MCF 10A (cell line): ENCODE measurements at places on chromosomes 6 and 20. TPM values are rescaled to one million over a fixed set of nuclear protein-coding genes. Genes with fewer than 3 reads are reported as not detected.

DNA sequence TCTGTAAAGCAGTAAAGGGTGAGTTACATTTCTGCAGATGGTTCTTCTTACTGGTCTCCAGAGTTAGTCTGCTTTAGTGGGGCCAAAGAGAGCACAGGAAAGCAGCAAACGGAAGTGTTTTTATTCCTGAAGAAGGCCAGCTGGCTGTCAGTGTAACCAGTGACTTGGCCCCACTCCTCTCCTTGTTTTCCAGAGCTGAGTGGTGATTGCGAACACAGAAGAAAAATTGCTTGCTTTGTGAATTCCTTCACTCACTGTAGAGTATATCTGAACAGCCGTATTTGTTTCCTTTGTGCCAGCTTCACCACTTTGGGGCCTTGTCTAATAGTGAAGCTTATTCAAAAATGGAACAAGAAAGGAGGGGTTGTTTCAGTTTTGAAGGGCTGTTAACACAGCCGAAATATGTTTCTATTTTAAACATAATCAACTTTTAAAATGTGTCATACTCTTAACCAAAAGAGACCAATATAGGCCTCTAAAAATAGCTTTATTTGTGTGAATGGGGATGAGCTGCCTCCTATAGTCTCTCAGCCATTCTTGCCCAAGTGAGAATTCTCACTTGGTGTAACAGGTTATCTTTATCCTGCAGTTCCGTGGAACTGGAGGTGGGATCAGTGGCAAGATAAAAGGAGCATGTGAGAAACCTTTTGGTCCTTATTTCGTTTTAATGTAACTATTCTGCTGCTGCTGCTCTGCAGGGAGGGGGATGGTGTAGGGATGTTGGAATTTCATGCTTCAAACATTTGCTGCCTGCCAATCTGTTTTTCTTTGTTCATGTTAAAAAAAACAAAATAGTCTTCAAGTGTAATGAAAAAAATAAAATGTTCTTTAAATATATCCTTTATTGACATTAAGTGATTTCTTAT, 37.8 kb downstream of the ZC2HC1B start:
- no peaks in the 10 kb centered on the region for H3K4me1 ChIP-seq
- no peak overlapping the region for H3K27ac ChIP-seq
- DNase-seq: no peak
- no peaks in the 10 kb centered on the region for H3K27me3 ChIP-seq
- no peaks in the 10 kb centered on the region for H3K36me3 ChIP-seq

DNA sequence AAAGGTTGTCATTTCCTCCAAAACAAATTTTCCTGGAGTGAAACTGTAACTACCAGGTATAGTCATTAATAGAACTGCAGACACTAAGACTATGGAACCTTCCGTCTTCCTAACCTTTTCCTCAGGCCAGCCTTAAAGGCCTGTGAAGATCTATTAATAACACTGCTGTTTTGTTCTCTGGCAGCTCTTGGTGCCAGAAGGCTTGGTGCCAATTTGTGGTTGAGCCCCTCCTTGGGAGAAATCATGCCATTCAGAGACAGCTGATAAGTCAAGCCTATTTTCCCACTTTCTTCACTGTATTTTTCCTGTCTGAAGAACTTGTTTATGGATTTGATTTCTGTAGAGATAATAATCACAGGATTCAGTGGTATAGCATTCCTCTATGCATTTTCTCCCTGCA, 64.8 kb downstream of the HCRTR2 start:
- H3K4me1 ChIP-seq: peaks cover 10% of the 10 kb centered on the region
- no peak overlapping the region for H3K4me3 ChIP-seq
- no peaks in the 10 kb centered on the region for H3K36me3 ChIP-seq
- no peaks in the 10 kb centered on the region for H3K27me3 ChIP-seq
- DNase-seq: peak; percentile 37
- no peak overlapping the region for H3K27ac ChIP-seq

SCAND1 gene
- total RNA-seq: 54.6 and 63.4 TPM in 2 replicates

GRCh38 chr6:155212616-155213380, 51.0 kb upstream of the CLDN20 start:
- no peak overlapping the region for H3K27ac ChIP-seq
- no peaks in the 10 kb centered on the region for H3K4me1 ChIP-seq
- no peak for DNase-seq

HLA-DQA2 gene
- total RNA-seq: not detected in 2 replicates

GRCh38 chr20:13402171-13402760, 181.2 kb downstream of the ISM1 start:
- no peak overlapping the region for H3K27ac ChIP-seq
- no peak overlapping the region for H3K4me3 ChIP-seq
- no peaks in the 10 kb centered on the region for H3K36me3 ChIP-seq
- no peaks in the 10 kb centered on the region for H3K27me3 ChIP-seq
- no peaks in the 10 kb centered on the region for H3K4me1 ChIP-seq

DNA sequence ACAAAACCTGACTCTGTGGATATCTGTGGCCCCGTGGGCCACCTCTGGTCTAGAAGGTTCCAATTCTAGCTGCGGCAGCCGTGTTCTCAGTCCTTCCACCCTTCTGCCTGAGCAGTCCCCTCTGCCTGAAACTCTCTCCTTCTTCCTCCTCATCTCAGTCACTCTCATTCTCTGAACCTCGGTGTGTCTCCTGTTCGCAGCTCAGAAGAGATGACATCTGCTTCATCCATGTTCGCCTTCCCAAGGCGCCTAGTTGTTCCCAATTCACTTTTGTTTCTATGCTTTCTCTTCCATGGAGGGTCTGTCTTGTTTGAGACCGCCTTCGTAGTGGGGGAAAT, 95.5 kb downstream of the CEBPB start:
- H3K36me3 ChIP-seq: no peaks in the 10 kb centered on the region
- no peak overlapping the region for H3K27ac ChIP-seq
- no peaks in the 10 kb centered on the region for H3K27me3 ChIP-seq
- H3K4me3 ChIP-seq: no peak overlapping the region
- H3K4me1 ChIP-seq: peaks cover 22% of the 10 kb centered on the region

GRCh38 chr6:93035756-93036155, 383.6 kb downstream of the EPHA7 start:
- no peak for DNase-seq
- H3K4me3 ChIP-seq: no peak overlapping the region
- no peaks in the 10 kb centered on the region for H3K36me3 ChIP-seq
- H3K4me1 ChIP-seq: no peaks in the 10 kb centered on the region

DNA sequence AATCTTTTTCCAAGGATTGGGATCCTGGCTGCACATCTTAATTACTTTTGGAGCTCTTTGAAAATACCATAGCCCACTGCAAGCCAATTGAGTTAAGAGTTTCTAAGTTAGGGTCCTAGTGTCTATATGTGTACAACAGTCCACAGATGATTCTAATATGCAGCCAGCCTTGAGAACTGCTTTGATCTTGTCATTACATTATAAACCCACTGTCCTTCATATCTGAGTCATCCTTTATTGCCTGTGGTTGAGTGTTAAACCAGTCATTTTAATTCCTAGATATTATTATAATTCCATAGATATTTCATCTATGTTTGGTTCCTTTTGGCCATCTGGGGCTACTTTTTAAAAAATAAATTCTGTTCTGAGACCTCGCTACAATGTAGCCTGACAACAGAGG, 24.1 kb downstream of the MCM8 start:
- no peaks in the 10 kb centered on the region for H3K4me1 ChIP-seq
- peaks cover 35% of the 10 kb centered on the region for H3K36me3 ChIP-seq
- H3K27me3 ChIP-seq: no peaks in the 10 kb centered on the region

DNA sequence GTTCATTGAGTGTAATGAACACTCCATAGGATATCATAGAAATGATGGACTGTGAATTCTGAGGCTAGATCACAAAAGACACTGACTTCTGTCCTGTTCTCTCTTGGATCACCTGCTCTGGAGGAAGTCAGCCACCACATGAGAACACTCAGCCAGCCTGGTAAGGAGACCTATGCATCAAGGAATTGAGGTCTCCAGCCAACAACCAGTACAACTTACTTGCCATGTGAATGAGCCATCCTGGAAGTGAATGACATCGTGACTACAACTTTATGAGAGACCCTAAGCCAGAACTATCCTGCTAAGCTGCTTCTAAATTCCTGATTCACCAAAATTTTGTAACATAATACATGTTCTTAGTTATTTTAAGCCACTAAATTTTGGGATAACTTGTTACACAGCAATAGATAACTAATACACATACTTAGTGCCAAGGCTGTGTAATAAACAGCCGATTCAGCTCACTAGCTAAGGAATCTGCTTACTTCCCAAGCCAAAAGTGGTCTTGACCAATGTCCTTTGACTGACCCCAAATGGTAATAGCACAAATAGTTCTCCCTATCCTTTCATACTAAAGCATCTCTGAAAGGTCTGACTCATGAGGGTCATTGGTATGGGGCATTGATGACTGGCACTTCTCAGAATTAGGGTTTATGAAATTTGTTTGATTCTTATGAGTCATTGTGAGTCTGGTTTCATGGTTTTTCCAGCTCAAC, 6.9 kb upstream of the CTNNBL1 start:
- no peak overlapping the region for H3K4me3 ChIP-seq
- H3K27me3 ChIP-seq: peaks cover 66% of the 10 kb centered on the region
- no peak overlapping the region for H3K27ac ChIP-seq
- H3K4me1 ChIP-seq: no peaks in the 10 kb centered on the region
- no peaks in the 10 kb centered on the region for H3K36me3 ChIP-seq

DNA sequence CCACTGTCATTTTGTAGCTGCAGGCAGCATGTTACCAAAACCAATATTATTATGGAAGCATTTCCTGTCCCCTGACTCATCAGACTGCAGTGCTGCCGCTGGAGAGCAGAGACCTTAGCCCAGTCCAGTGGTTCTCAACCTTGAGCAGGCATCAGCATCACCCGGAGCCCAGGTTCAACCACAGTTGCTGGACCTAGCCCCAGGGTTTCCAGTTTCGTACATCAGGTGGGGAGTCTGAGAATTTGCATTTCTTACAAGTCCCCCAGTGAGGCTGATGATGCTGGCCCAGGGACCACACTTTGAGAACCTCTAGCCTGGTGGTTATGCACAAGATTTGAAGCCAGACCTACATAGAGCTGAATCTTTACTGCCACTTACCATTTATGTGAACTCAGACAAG, 47.3 kb downstream of the LY86 start:
- no peaks in the 10 kb centered on the region for H3K36me3 ChIP-seq
- no peaks in the 10 kb centered on the region for H3K27me3 ChIP-seq
- no peak overlapping the region for H3K4me3 ChIP-seq
- H3K4me1 ChIP-seq: peaks cover 12% of the 10 kb centered on the region
- no peak for DNase-seq

DNA sequence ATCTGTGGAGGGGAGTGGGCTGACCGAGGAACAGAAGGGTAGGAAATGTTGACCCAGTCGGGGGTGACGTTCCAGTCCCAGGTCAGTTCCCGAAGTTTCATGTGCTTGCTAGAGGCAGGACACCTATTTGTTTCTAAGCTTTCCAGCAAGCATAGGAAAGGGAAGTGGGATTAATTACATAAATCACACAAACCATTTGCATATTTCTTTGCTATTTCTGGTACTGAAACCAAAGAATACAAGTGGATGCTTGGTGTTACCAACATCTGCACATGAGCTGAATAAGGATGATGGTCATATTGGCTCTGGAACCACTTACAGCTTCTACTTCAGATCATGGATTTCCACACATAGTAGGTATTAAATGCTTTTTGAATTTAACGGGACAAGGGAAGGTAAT, 546.5 kb downstream of the PRKN start:
- H3K36me3 ChIP-seq: no peaks in the 10 kb centered on the region
- H3K4me3 ChIP-seq: no peak overlapping the region
- peaks cover 19% of the 10 kb centered on the region for H3K4me1 ChIP-seq

UTRN gene
- 78.7 and 84.8 TPM in 2 replicates for total RNA-seq

MAK gene
- not detected in 2 replicates for total RNA-seq

GRCh38 chr6:39929039-39929732, 5.1 kb downstream of the MOCS1 start:
- H3K4me3 ChIP-seq: no peak overlapping the region
- no peak for DNase-seq
- H3K4me1 ChIP-seq: peaks cover 41% of the 10 kb centered on the region

DNA sequence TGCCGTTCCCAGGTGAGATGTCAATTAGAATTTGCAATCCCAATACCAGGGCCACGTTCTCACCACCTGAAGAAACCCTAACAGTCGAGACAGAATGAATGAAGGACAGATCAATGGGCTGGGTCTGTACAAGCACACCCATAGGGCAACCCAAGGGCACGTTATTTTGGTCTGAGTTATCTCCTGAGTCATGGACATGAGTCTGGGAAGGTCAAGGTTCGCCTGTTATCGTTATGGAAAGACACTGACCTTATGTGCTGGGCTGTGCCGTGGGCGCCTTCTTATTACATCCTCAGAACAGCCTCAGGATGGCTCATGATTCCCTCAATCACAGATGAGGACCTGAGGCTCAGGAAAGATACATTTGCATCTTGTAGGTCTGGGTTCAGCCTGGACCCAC, 175.0 kb upstream of the SULF2 start:
- no peaks in the 10 kb centered on the region for H3K36me3 ChIP-seq
- H3K4me3 ChIP-seq: no peak overlapping the region
- no peak for DNase-seq
- no peak overlapping the region for H3K27ac ChIP-seq
- peaks cover 5% of the 10 kb centered on the region for H3K4me1 ChIP-seq

- H3K4me3 ChIP-seq: no peak overlapping the region
- no peaks in the 10 kb centered on the region for H3K36me3 ChIP-seq
- DNase-seq: peak; percentile 76
- H3K27me3 ChIP-seq: no peaks in the 10 kb centered on the region
These were observed 30.3 kb upstream of the POPDC3 start for GRCh38 chr6:105209950-105210706.

TCF15 gene
- total RNA-seq: not detected in 2 replicates

DNA sequence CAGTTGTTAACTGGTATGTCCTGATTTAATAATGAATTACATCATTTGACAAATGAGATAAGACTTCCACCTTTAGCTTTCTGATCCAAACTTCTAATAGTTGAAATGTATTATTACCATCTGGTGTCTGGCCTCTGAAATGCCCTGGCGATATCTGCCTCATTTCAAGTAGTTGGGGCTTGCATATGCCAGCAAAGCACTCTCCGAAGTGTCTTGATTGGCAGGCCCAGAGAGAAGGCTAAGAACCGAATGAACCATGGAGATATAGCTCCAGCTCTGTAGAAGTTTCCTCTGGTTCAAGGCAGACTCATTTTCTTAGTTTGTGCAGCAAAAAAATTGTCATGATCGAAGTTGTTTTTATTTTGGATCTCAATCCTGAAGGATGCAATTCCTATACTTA, 13.4 kb upstream of the HIVEP2 start:
- H3K4me1 ChIP-seq: no peaks in the 10 kb centered on the region
- no peaks in the 10 kb centered on the region for H3K27me3 ChIP-seq
- no peak for DNase-seq
- no peak overlapping the region for H3K4me3 ChIP-seq
